T-cell (primary cell): ENCODE measurements at places on chromosomes 6 and 20. TPM values are rescaled to one million over a fixed set of nuclear protein-coding genes. Genes with fewer than 3 reads are reported as not detected.

The CALHM6 gene
- total RNA-seq, result 4.2 TPM

- no peak for DNase-seq
Observed at GRCh38 chr20:58424218-58424969, 35.4 kb downstream of the VAPB start.

The CD40 gene
- 5.9 TPM for total RNA-seq

DNA sequence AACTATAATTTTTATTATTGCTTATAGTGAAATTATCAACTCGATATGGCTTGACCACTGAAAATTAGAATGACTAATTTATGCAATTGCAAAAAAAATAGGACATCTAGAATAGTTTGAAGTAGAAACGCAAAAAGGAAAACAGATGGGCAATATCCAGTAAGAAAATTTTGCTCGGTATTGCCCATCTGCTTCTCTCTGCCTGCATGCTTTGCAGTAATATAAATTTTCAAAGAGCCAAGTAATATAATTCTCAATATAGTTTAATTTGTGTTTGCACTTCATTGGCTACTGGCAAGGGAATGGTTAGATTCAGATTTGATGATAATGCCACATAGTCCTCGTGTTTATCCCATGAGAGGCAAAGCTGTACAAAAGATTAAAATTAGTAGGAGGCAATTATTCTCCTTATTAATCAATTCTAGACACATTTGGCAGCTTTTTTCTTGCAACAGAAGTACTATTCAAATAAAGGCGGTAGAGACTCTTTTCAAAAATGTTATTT, 27.3 kb upstream of the LAMA2 start:
- no peak for DNase-seq

DNA sequence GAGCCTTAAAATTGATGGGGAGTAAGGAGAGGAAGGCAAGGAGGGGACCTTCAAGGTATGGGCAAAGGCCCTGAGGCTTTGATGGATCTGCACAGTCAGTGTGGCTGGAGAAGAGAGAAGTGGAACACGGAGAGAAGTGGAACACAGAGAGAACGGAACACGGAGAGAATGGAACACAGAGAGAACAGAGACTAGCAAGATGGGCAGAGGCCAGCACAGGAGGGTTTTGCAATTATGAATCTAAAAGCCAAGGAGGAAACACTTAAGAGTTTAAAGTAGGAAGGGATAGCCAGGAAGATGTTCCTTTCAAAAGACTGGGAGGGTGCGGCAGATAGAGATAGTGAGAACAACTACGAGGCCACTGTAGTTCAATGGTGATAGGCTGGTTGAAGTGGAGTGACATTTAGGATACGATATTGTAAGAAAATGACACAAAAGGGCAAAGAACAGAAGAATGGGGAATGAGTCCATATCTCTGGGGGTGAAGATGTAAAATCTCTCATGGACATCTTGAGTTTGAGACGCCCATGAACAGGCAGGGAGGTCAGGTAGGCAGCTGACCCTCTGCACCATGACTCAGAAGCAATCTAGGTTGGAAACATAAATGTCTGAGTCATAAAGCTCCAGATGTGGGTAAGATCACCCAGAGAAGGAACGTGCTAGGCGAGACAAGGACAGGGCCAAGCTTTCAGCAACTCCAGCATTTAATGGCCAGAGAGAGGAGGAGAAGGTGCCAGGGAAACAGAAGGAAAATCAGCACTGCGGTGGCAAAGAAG, 25.4 kb downstream of the ZMYND8 start:
- no peak for DNase-seq

GRCh38 chr6:99348288-99349170, 945 bp downstream of the FAXC start:
- no peak for DNase-seq

GRCh38 chr6:136607932-136608772, 57.9 kb upstream of the MAP7 start:
- DNase-seq, result peak; percentile 74

DNA sequence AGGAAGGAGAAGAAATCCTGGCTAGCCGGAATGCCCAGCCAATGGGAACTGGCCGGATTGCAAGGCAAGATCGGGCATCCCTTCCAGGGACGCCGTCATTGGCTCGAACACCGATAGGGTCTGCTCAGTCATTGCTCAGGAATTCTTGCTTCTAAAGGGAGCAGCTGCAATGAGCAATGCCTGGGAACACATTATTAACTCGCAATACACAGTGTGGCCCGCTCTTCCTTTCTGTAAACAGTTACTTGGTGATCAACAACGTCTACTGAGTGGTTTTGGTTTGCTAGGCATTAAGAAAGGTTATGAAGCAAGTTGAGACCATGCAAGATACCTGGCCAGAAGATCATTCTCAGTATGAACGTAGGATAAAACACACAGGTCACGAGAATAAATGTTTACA, 165.4 kb upstream of the CITED2 start:
- no peak for DNase-seq

GRCh38 chr6:7555671-7556070, 14.2 kb downstream of the DSP start:
- DNase-seq, result no peak

The TMEM14C gene
- total RNA-seq, result 24.7 TPM

DNA sequence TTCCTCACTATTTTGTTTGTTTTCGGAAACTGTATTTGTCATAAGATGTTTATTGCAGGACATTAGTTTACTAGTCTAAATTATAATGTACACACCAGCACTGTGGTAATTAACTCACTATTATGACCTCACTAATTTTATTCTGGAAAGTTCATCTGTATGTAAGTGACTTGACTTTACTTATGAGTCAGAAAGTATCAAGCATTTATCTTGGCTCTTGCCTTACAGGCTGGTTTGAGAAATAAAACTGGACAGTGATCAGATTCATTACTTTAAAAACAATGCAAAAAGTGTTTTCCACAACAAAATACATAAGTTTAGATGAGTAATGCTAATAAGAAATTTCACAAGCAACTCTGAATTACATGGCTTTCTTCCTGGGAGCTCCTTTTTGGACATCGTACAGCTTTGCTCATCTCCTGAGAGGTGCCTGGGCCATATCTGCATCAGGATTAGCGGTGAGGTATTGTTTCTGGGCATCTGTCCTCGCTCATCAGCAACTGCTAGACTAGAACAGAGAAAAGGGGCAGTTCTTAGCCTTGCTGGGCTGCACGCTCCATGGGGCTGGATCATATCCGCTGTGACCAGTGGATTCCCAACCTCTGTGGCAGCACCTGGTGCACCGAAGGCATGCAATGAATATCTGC, 179.8 kb downstream of the SOD2 start:
- no peak for DNase-seq

GRCh38 chr6:26155061-26155930, 68.1 kb downstream of the HFE start:
- no peak for DNase-seq

DNA sequence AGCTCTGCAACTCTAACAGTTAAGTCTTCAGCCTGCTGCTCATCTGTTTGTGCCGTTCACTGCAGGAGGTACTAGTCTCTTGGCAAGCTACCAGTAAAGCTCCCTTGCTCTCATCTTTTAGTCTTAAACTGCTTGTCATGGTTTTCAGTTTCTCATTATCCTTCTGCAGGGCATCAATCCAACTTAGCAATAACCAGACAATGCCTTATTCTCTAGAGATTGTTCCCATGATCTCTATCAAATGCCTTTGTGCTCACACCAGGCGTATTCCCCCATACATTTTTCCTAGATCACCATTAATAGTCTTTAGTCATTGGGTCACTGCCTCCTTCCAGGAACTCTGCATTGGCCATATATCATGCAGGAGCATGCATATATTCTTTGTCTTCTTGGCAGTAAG, 171.3 kb downstream of the GRM1 start:
- no peak for DNase-seq

- DNase-seq, result no peak
Observed at GRCh38 chr20:56323656-56324055, 35.1 kb upstream of the FAM210B start.

The RIPOR3 gene
- 0.25 TPM for total RNA-seq

- no peak for DNase-seq
Observed at GRCh38 chr20:21133404-21133803, 7.5 kb downstream of the KIZ start.

- no peak for DNase-seq
Observed at GRCh38 chr20:45347936-45348778, at the start of gene SDC4. SDC4 (minus strand) TSS chr20:45348424; CDS start chr20:45348384, 40 bp downstream.

DNA sequence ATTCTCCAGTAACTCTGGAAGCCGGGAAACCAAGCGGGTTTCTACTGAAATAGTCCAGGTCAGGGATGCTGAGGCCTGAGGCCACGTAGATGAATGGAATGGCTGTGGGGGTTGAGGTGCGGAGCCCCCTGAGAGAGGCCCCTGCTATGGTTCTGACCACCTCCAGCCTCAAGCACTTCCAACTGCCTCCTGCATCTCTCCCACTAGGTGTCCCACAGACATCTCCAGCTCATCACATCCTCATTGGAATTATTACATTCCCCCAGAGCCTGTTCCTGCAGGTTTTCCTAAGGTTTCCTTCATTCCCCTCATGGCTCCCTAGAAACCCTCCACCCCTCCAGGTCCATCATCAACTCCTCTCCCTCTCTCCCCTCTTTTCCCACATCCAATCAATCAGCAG, 48.7 kb downstream of the UNC5CL start:
- DNase-seq, result no peak

- no peak for DNase-seq
Observed at GRCh38 chr6:10395171-10395703, 19.6 kb downstream of the TFAP2A start.

DNA sequence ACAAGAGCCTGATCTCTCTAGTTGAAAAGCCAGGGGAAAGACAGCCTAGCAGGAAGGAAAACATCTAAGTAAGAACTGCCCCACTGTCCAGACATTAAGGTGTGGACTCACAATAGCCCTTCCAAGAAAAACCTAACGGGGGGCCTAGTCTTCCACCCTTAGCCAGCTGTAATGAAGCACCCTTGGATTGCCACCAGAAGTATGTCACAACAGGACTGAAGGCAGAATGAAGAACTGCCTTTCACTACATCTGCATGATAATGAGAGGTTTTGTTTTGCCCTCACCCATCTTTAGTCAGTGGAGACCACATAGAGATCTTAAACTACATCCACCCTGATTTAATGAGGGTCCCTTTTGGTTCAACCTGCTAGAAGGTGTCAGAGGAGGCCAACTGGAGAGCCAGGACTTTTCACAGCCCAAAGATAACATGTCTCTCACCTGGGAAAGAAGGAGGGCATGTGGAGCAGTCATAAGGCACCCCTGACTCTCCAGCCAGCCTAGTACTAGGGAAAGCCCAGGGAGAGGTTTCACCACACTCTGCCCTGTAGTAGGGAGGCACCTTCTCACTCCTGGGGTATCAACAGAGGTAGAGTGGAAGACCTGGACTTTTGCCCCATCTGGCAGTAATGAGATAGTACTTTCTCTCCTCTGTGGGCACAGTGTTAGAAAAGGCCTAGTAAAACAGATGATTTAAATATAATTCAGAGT, 1017.4 kb upstream of the MANEA start:
- DNase-seq, result no peak

The NT5E gene
- 8.0 TPM for total RNA-seq

The LAMA2 gene
- total RNA-seq, result 0.32 TPM

DNA sequence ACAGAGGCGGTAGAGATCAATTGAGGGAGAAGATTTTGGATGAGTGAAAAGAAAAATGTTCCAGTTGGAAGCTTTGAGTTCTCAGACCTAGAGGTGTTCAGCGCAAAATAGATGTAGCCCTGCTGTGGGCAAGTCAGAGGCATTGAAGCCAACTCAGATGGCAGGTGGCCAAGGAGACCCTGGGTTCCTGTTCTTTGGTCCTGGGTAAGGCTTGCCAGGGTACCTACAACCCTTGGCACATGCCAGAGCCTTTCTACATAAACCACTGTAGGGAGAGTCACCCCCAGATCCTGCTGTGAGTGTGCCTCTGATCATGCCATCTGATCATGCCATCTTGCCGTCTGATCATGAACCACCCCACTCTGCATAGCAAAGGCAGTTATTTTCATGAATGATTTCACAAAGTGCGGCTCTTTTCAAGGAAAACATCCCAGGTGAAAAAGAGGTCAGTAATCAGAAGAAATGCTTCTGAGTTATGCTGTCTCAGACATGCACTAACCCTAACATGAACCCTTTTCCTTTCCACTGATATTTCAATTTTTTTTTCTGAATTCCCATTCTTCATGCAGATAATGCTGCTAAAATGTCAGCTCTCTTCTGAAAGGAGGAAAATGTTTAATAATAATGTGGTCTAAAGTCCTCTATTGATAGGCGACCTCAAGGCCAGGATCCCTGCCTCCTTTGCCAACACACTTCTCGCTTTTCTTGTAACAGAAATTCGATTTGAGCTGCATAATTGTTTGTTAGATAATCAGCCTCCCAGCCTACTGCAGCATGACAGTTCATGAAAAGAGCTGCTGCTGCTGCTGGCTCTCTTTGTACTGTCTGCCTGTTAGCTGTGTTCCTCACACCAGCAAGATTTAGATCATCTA, 153.6 kb downstream of the MTHFD1L start:
- DNase-seq, result no peak

GRCh38 chr6:17729223-17730077, 22.7 kb upstream of the NUP153 start:
- no peak for DNase-seq

DNA sequence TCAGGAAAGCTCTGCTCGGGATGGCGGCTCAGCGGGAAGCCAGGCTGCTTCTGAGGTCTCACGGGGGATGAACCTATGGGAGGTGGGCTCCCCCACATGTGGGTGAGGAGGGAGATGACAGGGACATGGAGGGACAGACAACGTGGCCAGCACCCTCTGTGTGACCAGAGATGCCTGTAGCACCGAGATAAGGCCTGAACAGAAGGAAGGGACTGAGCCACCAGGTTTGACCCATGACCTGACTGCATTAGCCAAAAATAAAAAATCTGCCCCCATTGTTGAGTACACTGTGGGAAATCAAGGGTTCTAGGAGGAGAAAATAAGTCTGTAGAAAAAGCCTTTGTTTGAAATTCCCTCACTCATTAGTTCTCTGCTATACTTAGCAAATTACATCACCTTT, 105.7 kb downstream of the RNASET2 start:
- no peak for DNase-seq

The OR10C1 gene
- total RNA-seq, result not detected

GRCh38 chr6:2718334-2719092, 32.2 kb downstream of the MYLK4 start:
- no peak for DNase-seq

DNA sequence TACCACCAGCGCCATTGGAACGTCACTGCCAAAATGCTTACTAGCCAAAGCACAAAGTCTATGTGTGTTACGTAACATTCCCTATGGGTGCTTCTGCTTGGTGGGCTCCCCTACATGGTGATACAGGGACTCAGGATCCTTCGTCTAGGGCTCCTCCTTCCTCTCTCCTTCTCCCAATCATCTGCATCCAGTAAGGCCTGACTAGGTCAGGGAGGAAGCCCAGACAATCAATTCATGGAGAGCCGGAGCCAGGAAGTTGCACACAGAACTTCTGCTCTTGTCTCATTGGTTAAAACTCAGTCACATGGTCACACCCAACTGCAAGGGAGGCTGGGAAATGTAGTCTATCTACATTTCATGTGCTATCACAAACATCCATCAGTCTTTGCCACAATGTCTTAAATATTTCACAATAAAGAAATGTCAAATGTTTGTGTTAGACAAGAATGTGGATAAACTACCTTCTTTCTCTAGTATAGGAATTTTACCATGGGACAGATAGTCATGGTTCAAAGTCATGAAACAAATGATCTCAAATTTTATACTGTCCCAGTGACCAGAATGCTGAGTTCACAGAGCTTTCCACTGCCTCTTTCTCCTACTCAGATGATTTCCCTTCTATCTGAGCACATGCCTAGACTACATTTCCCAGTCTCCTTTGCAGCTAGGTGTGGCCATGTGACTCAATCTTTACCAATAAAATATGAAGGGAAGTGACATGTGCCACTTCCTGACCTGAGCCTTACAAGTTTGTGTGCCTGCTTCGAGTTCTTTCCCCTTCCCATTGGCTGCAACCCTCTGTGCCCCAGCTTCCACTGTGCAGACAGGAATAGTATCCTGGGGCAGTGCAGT, 9.3 kb upstream of the KCNK15 start:
- DNase-seq, result peak; percentile 68

The MDFI gene
- total RNA-seq, result not detected
